ENCODE measurements at places on chromosomes 2 and 18.

DNA sequence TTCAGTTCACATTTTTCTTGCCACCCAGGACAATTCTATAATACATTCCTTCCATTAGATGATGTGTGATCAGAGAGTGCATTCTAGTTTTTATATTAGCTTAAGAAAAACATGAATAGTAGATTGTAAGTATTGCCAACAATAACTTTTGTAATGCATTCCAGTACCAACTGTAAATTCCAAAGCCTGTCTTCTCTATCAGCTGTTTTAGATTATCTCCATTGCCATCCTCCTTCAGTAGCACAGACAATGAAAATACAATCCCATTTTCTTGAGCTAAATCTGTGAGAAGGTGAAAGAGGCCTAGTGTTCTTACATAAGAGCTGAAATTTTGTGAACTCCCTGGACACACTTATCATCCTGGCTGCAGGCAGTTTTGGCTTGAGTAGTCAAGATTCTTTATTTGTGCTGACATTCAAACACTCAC is 103.9 kb downstream of the CCBE1 start:
- no peak for DNase-seq

DNA sequence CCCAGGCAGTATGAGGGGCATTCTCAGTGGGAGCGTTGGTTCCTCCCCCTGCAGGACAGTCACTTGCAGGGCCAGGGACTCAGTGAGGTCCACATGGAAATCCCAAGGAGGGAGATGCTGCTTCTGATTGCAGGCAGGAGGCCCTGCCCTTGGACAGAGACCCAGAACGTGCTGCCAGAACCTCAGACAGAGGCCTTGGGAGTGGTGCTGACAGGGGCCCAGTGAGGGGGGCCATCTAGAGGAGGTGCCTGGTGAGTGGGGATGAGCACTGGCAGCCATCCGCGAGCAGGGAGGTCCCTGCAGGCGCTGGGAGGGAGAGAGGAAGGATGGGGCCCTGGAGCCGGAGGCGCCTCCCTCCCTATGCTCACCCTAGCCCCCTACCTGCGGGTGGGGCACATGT is 133.1 kb downstream of the DYSF start:
- DNase-seq, result no peak

DNA sequence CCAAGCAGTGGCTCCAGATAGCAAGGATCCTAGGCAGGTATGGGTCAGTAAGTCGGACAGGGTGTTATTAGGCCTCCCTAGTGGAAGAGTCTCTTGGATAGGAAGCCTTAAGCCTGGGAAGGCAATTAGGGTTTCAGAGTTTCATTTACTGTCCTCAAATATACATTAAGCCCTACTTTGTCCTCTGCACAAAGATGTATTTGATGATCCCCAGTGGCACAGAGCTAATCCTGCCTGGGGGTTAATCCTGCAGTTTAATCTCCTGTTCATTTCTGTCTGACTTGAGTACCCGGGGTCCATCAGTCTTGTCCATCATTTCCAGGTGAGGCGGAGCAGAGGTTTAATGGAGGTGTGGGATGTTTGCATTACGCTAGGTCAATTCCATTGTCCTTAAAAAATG is 62.0 kb downstream of the MTCL1 start:
- no peak for DNase-seq

DNA sequence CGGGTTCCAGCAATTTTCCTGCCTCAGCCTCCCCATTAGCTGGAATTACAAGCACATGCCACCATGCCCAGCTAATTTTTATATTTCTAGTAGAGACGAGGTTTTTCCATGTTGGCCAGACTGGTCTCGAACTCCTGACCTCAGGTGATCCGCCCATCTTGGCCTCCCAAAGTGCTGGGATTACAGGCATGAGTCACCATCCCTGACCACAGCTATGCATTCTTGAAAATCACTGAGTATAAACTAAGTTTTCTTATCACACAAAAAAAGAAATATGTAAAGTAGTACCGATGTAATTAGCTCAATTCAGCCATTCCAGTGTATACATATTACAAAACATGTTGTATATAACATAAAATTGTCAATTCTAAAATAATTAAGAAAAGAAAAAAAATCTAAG is 232.7 kb downstream of the MBD2 start:
- no peak for DNase-seq

DNA sequence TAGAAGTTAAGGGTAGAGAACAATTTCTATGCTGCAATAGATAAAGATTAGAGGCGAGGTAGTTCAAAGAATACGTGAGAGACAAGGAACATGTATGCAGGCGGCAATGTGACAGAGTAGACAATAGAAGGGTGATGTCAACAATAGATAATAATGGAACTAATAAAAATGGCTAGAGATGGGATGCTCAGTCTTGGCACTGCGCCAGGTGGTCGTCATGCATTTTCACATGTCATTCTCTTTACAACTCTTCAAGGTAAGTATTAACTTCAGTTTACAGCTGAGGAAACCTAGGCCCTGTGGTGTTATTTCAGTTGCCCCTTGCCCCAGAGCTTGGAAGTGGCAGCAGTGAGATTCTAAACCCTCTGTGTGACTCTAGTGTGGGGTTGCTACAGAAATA is 890.7 kb upstream of the CELF4 start:
- DNase-seq, result no peak

GRCh38 chr2:219453671-219454590 is 19.3 kb downstream of the SPEG start:
- no peak for DNase-seq

DNA sequence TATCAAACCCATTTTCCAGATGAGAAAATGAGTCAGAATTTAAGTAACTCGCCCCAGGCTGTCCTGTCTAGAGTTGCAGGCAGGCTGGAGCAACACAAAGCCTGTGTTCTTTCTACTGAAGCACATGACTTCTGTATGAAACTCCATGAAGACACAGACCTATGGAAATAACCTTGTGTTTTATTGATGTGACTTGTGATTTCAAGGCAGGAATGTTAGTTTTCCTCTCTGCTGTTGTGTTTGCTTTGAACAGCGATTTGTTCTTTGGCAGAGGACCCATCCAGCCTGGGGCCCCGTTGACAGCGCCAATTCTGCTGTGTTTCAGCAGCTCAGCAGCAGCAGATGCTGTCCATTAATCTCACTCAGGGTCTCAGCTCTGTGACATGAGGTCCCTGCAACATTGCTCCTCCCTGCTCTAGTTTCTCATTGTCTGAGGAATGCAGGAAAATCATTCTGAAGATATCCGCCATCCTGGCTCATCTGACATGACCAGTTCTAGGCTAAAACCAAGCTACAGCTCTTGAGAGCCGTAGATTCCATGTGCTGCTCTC is 344.3 kb upstream of the RAB12 start:
- no peak for DNase-seq

GRCh38 chr2:101361121-101361520 is 26.2 kb downstream of the CREG2 start:
- no peak for DNase-seq

GRCh38 chr18:44098551-44099098 is 582.1 kb upstream of the SETBP1 start:
- no peak for DNase-seq

DNA sequence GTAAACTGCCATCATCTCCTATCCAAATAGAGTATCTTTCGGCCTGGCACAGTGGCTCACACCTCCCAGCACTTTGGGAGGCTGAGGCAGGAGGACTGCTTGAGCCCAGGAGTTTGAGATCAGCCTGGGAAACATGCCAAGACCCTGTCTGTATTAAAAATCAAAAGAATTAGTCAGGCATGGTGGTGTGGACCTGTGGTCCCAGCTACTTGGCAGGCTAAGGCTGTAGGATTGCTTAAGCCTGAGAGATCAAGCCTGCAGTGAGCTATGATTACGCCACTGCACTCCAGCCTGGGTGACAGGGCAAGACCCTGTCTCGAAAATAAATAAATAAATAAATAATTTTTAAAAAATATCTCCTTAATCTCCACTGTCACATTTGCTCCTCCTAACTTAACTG is 14.7 kb upstream of the ARPC2 start:
- DNase-seq, result no peak

GRCh38 chr18:2096551-2096950 is 474.8 kb downstream of the METTL4 start:
- DNase-seq, result no peak

- no peak for DNase-seq
These were observed 493.8 kb upstream of the NRP2 start for GRCh38 chr2:205188239-205189138.

DNA sequence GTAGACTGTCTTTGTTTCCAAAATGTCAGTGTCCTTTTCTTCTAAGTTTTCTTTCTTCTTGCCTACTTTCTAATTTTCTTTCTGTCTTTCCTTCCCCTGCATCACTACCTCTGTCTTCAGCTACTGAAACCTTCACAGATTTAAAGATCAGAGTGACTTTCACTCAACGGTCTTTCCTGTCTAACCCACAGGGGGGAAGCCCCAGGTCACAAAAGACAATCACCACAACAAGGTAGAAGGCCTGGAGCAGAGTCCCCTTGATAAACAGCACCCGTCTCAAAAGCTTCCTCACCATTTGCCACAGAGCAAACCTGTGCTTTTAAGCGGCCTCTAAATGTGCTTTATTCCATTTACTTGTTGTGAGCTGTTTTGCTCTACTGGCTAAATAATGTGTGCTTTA is 665.4 kb downstream of the BCL11A start:
- DNase-seq, result peak; percentile 42

DNA sequence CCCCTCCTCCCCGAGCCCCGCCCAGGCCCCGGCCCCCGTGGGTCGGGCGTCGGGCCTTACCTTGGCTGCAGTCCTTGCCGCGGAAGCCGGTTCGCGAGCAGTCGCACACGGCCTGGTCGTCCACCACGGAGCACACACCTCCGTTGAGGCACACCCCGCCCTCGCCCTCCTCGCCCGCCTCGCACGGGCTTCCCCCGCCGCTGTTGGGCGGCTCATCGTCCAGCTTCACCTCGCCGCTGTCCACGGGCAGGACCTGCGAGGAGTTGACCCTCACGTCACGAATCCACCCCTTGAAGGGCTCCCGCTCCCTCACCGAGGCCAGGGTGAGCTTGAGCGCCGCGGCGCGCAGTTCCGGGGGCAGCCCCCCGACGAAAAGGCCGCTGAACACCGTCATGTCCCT is 4.5 kb downstream of the NRXN1 start:
- no peak for DNase-seq

GRCh38 chr2:229870903-229871656 is 50.7 kb downstream of the TRIP12 start:
- no peak for DNase-seq

- DNase-seq, result no peak
These were observed 13.6 kb downstream of the FLACC1 start for GRCh38 chr2:201343559-201343958.

- DNase-seq, result no peak
These were observed 403.3 kb upstream of the SMIM21 start for GRCh38 chr18:75830828-75831227.

- no peak for DNase-seq
These were observed 188.3 kb upstream of the SLC39A10 start for GRCh38 chr2:195468771-195469170.

DNA sequence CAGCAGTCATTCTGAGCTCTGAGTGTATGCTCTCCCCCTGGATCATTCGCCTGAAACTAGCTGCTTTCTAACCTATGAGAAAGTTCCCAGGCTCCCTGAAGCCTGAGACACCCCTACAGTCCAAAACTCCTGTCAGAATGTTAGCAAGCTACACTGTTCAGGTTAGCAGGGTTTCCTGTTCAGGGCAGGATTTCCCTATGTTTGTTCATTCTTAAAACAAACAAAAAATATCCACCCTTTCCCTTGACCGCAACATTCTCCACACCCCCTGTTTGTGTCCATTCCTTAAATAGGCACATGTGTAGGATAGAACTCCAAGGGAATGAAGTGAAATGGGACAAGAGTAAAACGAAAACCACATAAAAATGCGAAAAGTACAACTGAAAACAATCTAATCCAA is 83.1 kb downstream of the KLF7 start:
- no peak for DNase-seq

- no peak for DNase-seq
These were observed 11.3 kb downstream of the CYTIP start for GRCh38 chr2:157432475-157433106.

- DNase-seq, result no peak
These were observed 1389.7 kb downstream of the DSC3 start for GRCh38 chr18:29652797-29653196.

DNA sequence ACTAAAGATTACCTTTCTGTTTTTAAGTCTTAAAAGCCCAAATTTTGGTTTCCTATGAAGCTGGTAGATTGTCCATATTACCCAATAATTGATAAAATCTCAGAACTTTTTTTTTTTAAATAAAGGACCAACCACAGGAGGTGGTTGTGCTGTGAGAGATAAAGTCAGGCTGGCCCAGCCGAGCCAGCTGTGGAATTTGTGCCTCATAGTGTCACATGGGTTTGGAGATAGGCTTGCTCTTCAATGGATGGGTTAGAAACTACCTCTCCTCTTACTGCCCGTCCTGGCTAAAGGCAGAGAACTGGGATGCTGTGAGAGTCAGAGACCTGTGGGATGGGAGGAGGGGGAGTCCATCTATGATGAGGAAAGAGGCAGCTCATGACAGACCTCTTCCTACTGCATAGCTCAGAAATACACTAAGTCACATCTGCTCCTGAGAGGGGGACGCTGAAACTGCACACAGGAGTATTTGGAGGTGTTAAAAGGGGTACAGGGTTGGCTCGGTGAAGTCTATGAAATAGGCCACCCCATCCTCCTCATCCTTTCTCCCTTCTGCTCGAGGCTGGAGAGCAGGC is 99.7 kb upstream of the MGAT4A start:
- no peak for DNase-seq

DNA sequence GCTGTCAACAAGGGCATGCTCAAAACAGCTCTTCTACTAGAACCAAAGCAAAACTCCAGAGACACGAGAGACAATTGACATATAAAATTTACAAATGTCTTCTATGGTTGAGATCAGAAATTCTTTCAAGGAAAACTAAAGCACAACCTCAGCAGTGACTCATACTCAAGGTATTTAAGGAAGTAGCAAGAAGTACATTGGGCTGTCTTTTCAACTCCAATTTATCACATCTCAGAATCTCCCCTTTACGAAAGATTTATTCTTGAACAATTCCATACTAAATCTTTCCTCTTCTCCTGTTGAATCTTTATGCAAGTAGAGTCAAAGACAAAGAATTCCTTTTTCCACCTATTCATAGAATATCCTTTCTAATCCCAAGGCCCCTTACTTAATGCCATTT is 324.0 kb downstream of the IRS1 start:
- DNase-seq, result no peak

DNA sequence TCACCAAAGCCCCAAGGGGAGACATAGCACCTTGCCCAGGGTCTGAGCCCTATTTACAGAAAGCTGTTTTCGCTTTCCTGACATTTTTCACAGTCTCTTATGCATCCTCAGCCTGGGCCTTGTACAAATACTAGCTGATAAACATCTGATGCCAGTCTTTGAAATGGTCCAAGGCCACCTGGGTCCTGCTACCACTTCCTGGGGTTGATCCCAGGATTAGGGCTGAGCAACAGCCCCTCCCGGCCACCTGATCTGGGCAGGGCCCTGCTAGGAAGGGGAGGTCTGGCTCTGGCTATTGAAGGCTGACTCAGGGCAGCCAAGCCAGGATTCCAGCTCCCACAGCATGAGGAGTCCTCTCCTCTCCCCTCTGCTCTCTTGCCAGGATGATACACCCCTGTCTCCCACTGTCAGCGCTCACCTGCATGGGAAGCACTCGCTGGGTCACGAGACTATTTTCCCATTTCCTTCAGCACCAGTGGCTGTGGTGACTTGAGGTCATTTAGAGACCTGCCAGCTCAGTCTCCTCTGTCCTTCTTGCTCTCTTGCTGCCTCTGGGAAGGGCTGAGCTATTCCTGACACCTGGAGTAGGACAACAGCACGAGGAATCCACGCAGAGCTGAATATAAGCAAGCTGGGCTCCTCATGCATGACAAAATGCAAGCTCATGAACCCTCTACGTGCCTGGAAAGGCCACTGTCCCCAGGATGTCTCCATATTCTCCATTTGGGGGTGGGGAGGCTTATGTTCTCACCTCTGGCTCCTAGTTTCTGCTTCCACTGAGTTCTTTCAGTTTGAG is 53.0 kb upstream of the LGALSL start:
- no peak for DNase-seq

GRCh38 chr2:174376967-174377366 is 18.6 kb upstream of the SCRN3 start:
- DNase-seq, result no peak
